Activated naive CD4-positive, alpha-beta T cell treated with Interleukin-2 at 50 U/mL for 16 hours (primary cell): ENCODE measurements at places on chromosomes 12 and 14.
A peak's percentile ranks its signal among the peaks of the same experiment; 100 is the strongest.

DNA sequence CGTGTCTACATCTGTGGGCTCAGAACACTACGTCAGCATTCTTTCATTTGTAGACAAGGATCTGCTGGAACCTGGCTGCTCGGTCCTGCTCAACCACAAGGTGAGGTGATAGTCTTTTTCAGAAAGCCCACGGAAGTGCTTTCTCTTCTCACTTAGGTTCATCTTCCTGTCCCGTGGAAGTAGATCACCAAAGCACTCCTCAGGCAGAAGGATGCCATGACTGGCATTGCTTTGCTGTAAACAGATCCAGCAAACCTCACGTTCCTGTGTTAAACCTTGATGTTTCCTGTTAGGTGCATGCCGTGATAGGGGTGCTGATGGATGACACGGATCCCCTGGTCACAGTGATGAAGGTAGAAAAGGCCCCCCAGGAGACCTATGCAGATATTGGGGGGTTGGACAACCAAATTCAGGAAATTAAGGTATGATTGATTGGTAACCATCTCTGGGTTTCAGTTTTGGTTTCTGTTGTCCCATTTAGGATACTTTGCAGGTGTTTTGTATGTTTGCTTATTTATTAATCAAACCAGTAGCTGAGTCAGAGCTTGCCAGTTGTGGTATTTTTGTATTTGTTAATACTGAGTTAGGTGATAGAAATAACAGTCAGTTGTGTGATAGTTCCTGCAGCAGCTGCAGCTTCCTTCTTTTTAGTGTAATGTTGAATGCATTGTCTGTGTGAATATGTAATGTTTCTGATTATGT is 7.5 kb downstream of the PSMC1 start:
- DNase-seq, result no peak

DNA sequence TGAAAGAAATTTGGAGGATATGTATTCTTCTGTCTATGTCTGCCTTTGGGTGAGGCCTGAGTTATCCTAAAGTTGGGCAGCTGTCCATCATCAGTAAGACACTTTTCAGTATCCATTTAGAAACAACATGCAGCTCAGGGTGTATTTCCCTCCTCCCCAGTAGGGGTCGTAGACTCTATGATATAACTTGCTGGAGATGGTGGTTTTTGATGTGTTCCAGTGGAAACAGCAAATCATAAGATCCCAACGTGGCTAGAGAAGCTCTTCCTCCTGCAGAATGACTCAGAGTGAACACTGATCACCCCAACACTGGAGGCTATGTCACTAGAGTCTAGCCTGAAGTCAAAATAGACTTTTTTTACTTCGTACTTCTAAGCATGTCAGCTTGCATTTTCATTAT is 331.6 kb upstream of the STXBP6 start:
- no peak for DNase-seq

- DNase-seq, result no peak
Measured at GRCh38 chr12:92506891-92507290, 195.9 kb upstream of the PLEKHG7 start.

GRCh38 chr14:33933386-33933933 is 17.4 kb downstream of the EGLN3 start:
- no peak for DNase-seq

DNA sequence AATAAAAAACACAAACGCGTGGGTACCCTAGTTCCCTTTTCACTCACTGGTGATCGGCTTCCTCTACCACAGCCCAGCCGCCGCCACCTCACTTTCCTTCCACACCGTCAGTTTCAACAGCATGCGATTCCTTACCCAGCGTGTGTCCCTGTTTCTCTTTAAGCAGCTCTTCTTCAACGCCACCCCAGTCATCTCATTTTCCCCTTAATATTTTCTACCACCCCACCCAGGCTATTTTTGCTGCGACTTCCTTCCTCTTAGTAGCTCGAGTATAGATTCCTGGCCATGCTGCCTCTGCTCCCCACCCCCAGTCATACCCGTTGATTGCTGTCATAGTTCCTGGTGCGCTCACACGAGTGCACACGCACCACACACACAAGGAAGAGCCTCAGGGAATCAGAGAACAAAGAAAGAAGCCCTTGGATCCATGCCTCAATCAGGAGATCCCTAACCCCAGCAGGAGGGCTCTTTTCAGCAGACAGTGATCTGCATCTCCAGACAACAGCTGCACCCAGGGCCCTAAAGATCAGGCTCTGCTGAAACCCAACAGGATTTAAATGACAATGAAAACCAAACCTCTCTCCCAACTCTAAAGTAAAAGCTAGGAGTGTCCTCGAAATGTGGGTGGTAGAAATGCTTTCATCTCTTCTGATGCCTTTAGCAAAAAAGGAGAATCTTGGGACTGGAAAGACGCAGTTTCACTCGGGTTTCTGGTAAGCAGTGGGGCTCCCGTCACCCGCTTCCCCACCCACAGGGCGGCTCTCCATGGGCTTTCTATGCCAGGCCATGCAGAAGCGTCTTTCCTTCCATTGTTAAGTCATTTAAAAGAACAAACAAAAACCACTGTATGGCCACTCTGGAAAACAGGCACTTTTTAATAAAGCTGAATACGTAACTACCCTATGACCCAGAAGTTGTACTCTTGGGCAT is 23.8 kb downstream of the VPS37B start:
- peak; percentile 75 for DNase-seq

DNA sequence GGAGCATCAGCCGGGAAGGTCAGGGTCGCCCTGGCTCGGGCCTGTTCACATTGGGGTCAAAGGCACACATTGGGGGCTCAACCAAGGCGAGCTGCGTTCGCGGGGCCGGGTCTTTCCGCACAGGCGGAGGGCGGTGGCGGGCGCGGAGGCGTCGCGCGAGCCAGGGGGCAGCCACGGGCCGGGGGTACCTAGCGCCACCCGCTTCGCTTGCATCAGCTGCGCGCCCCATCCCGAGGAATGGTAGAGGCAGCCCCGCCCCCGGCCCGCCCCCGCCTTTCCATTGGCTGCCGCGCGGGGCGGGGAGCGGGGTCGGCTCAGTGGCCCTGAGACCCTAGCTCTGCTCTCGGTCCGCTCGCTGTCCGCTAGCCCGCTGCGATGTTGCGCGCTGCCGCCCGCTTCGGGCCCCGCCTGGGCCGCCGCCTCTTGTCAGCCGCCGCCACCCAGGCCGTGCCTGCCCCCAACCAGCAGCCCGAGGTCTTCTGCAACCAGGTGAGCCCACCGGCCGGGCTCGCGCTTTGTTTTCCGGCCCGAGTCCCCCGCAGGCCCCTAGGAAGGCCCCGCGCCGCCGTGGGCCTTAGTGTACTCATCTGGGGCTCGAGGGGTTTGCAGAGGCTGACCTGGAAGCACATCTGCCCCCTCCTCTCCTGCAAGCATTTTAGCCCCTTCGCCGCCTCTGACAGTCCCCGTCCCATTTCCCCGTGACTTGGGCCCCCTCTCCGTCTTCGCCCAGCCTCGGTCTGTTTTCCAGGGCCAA is at the start of gene ALDH2:
TSS of gene ALDH2 (plus strand) at position 326 of the 754 bp plus-strand sequence. CDS start at position 376, 50 bp downstream.
- DNase-seq, result peak; percentile 21

GRCh38 chr12:94435511-94435927 is 24.1 kb downstream of the CEP83 start:
- no peak for DNase-seq

DNA sequence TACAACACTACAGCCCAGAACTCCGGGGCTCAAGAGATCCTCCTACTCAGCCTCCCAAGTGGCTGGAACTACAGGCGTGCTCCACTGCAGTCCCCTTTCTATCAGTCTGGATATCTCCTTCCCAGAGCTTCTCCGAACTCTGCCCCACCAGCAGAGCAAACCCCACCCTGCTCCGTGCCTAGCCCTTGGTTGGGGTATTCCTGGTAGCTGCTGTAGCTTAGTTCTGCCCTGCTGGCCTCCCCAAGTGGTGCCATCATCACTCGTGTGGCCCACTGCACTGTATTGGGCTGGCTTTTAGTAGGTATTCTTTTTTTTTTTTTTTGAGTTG is 9.5 kb downstream of the HSP90AA1 start:
- no peak for DNase-seq

- DNase-seq, result no peak
Measured at GRCh38 chr12:83538361-83538965, 851.8 kb downstream of the TMTC2 start.

DNA sequence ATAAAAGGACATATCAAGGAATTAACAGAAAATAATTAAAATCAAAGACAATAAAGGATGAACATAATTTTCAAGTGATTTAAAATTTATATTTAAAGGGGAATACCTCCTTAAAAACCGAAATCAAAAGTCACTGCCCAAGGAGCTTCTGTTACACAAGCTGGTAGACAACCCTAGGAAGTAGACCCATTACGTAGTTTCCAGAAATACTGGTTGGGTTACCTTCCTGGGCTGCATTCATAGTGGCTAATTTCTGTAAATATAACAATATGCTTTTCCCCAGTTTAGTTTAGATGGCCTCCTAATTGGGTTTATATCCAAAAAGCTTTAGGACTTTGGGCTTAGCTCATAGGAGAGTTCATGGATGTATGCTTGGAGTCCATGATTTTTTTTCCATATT is 2.1 kb upstream of the EDDM3A start:
- no peak for DNase-seq

DNA sequence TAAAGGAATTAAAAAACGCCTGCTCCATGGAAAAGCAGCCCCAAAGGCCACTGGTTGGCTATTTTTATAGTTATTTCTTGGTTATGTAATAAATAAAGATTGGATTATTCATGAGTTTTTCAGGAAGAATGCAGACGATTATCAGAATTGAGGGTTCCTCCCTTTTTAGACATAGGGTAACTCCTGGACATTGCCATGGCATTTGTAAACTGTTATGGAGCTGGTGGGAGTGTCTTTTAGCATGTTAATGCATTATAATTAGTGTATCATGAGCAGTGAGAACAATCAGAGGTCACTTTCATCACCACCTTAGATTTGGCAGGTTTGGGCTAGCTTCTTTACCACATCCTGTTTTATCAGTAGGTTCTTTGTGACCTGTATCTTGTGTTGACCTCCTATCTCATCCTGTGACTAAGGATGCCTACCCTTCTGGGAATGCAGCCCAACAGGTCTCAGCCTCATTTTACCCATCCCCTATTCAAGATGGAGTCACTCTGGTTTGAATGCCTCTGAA is 728.7 kb downstream of the GALC start:
- DNase-seq, result no peak

GRCh38 chr12:122293081-122293480 is 26.8 kb upstream of the VPS33A start:
- DNase-seq, result no peak

- no peak for DNase-seq
Measured at GRCh38 chr12:124098101-124098757, 125.2 kb downstream of the ZNF664 start.

- no peak for DNase-seq
Measured at GRCh38 chr14:75283162-75283832, 4.7 kb downstream of the FOS start.

- no peak for DNase-seq
Measured at GRCh38 chr12:39975374-39975918, 130.4 kb downstream of the SLC2A13 start.

DNA sequence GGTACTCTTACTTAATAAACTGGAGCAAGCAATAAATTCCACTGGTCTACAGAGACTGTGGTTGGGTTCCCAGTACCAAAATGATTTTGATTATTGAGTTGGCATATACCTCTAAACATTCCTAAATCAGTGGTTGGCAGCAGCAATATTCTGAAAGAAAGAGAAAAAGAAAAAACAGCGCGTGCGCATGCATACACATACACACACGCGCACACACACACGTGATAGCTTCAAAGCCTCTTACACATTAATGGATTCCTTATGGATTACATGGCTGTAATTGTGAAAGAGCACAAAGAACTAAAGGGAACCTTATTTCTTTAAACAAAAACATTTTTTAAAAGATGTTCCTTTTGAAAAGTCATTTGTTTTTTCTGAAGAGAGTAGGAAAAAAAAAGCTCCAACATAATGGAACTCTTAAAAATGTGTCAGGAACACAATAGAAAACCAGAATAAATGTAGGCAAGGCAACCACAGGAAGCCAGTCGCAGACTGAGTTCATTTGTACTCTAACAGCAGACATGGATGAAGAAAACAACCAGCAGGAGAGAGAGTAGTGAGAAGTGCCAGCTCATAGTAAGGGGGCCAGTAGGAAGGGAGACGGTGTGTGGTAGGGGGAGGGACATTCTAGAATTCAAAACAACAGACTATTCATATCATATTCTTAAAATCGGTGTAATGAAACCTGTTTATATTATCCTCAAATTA is 80.0 kb downstream of the DRAM1 start:
- DNase-seq, result no peak

DNA sequence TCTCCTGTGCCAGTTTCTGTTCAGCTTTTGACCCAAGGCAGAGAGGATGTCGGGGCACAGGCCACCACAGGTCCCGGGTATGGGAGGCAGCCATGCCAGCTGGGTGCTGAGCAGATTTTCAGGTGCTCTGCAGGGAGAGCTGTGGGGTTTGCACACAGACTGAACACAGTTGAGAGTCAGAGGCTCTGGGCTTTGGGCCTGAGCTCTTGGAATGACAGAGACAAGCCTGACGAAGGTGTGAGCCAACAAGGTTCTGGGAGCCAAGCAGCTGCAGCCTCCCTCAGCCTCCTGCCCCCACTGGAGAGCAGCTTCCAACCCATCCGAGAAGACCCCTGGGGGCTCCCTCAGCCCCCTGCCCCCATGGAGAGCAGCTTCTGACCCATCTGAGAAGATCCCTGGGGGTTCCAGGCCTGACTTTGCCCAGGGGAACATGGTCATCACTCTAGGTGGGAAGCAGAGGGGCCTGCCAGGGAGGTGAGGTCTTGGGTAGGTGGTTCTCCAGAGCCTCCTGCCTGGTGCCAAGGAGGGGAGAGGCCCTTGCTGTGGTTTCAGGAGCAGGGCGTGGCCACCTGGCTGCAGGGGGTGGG is 13.8 kb downstream of the FBRSL1 start:
- DNase-seq, result no peak

DNA sequence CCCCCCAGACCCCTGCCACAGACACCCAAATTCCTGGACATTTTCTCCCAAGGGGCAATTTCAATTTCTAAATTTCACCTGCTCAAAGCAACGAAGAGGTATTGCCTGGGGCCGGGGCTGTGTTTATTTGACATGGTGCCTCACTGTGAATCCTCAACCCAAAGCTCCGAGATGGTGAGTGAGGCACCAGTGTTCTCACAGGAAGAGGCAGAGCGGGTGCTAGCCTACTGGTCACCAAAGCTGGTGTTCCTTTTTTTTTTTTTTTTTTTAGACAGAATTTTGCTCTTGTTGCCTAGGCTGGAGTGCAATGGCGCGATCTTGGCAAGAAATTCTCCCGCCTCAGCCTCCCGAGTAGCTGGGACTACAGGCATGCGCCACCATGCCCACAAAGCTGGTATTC is 14.8 kb upstream of the SH2B3 start:
- DNase-seq, result no peak

DNA sequence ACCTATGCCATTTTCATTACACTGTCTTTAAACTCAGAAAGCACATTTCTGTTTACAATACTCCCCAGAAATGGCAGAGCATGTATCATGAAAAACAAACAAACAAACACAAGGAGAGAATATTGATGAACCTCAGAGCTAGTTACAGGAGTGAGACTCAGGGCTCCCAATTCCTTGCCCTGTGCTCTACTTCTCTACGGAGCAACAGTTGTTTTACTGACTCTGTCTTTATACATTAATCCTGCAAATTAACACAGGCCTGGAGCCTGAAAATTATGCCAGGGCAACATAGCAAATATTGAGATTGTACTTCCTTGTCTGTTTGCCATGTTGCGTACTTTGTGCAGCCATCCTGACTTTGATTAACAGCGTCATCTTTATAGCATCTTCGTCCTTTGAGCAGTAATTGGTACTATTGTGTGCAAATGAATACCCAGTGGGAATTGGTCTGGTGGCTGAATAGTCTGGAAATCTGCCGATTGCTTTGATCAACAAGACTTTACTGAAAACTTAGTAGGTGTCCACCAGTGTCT is 15.2 kb upstream of the AKAP6 start:
- no peak for DNase-seq
